ENCODE measurements at places on chromosomes 3 and 15. TPM values are rescaled to one million over a fixed set of nuclear protein-coding genes. Genes with fewer than 3 reads are reported as not detected.

ITGA11 gene
- 0.32 TPM for total RNA-seq

ARID3B gene
- 104 TPM for total RNA-seq

IL20RB gene
- 2.1 TPM for total RNA-seq

C3orf49 gene
- not detected for total RNA-seq

SLC27A2 gene
- 4.0 TPM for total RNA-seq

TRIM42 gene
- total RNA-seq: not detected

CADPS gene
- 20.8 TPM for total RNA-seq

ZBBX gene
- 5.9 TPM for total RNA-seq

TPRG1 gene
- 1.3 TPM for total RNA-seq

DNAJC17 gene
- total RNA-seq: 34.0 TPM

TMC3 gene
- not detected for total RNA-seq

SLTM gene
- total RNA-seq: 104 TPM

RTP3 gene
- total RNA-seq: not detected

CACNA2D3 gene
- total RNA-seq: 0.42 TPM

All from endodermal cell (in vitro differentiated cells).